ENCODE measurements at places on chromosomes 2 and 18. TPM values are rescaled to one million over a fixed set of nuclear protein-coding genes. Genes with fewer than 3 reads are reported as not detected.

- peaks cover 6% of the 10 kb centered on the region for H3K27me3 ChIP-seq
- H3K4me3 ChIP-seq, result no peak overlapping the region
- H3K36me3 ChIP-seq, result no peaks in the 10 kb centered on the region
- no peak for DNase-seq
- H3K4me1 ChIP-seq, result no peaks in the 10 kb centered on the region
- H3K27ac ChIP-seq, result no peak overlapping the region
These were observed 433.8 kb downstream of the NBAS start for GRCh38 chr2:15127301-15127700.

DNA sequence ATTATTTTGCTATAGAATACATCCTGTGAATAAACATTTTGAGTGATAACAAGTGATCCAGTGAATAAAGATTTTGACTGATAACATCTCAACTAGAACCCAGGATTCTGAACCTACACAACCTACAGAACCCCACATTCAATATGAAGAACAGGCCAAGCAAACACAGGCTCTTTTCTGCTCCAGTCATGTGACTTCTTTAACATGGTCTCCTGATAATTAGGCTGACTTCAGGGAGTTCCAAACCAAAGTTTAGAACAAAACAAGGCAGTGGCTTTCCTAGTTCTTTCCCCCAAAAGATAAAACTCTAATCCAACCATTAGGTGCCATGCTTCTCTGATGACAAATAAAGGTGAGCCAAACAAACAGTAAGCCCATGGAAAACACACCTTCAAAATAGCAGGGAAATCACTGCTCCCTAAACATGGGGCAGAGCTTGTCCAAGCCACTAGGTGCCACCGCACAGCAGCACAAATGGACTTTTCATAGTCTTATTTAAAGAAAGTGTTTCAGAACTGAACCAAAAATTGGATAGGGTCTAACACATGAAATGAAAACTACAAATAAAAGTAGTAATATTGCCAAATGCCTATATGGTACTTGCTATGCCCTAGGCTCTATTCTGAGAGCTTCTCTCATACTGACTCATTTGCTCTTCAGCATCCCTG lies 95.3 kb downstream of the EVA1A start:
- DNase-seq, result no peak
- no peak overlapping the region for H3K27ac ChIP-seq
- H3K27me3 ChIP-seq, result peaks cover 50% of the 10 kb centered on the region
- H3K36me3 ChIP-seq, result no peaks in the 10 kb centered on the region
- no peak overlapping the region for H3K4me3 ChIP-seq

DNA sequence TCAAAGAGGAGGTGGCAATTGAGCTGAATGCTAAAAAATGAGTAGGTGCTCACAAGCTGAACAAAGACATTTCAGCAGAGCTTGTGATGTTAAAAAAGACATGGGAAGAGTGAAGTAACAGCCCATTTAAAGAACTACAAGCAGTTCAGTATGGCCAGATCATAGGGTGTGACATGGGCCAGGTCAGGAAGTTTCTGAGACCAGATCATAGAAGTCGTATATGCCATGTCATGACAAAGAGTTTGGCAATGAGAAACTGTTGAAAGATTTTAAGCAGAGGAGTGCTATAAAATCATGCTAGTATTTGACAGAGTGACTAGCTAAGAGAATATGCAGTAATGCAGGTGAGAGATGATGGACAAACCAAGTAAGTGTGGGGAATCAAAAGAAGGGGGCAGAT lies 7.3 kb upstream of the PELI1 start:
- no peak for DNase-seq
- H3K4me1 ChIP-seq, result no peaks in the 10 kb centered on the region
- no peak overlapping the region for H3K4me3 ChIP-seq
- no peak overlapping the region for H3K27ac ChIP-seq

DNA sequence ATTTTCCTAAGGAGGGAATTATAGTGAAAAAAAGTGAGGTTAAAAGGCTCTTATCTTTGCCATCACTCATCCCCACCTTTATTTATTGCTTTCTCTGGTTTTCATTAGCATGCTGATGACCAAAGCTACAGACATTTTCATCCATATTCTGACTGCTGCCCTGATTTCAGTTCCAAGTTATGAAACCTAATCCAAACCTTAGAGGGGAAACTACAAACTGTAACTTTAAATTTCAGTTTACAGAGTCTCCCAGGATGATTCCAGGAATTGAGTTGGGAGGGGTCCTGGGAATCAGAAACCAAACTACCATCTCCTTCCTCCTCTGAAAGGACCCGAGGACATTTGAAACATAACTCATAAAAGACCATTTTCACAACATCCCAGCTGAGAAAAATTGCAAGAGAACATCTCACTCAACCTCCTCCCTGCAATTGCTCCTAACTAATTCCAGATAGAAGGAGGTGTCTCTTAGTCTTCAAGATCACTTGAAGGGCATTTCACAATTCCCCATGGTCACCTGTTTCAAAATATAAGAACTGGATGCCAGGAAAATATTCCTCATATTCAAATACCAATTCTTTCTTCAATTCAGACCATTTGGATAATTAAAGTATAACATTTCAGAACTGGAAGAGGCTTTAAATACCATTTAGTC lies 520.6 kb downstream of the TNS1 start:
- no peaks in the 10 kb centered on the region for H3K36me3 ChIP-seq
- H3K27me3 ChIP-seq, result no peaks in the 10 kb centered on the region
- no peaks in the 10 kb centered on the region for H3K4me1 ChIP-seq
- H3K27ac ChIP-seq, result no peak overlapping the region
- no peak for DNase-seq

GRCh38 chr2:230824406-230824978 lies 40.2 kb upstream of the ITM2C start:
- H3K27me3 ChIP-seq, result peaks cover 44% of the 10 kb centered on the region
- peaks cover 25% of the 10 kb centered on the region for H3K4me1 ChIP-seq
- peak; percentile 61 for DNase-seq
- peak overlapping the region; percentile 0 for H3K27ac ChIP-seq
- peaks cover 2% of the 10 kb centered on the region for H3K36me3 ChIP-seq
- peak overlapping the region; percentile 69 for H3K4me3 ChIP-seq

- H3K4me3 ChIP-seq, result no peak overlapping the region
- peaks cover 13% of the 10 kb centered on the region for H3K4me1 ChIP-seq
- peaks cover 5% of the 10 kb centered on the region for H3K36me3 ChIP-seq
These were observed 17.5 kb downstream of the ACAA2 start for GRCh38 chr18:49795612-49796552.

GRCh38 chr2:115654362-115654761 lies 1211.9 kb downstream of the DPP10 start:
- no peak overlapping the region for H3K27ac ChIP-seq
- no peak for DNase-seq

IL36RN gene
- not detected for total RNA-seq

UGT1A8 gene
- not detected for total RNA-seq

FAM110C gene
- total RNA-seq, result 2.0 TPM
